ENCODE measurements at places on chromosomes 11 and 22.
A peak's percentile ranks its signal among the peaks of the same experiment; 100 is the strongest.

DNA sequence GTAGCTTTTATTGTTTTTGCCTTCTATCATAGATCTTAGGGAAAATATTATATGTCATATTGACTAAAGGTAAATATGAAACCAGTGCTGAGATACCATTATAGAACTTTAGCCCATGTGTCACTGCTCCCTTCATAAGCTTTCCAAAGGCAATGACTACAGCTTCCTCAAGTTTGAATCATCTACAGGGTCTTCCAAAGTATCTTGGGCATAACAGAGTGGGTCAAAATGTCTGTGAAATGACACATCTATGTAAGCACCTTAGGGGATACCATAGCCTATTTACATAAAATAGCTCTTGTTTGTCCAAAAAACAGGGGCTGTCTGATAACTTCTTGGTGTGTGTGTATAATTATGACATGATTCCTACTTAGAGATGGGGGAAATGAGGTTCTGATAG lies 52.5 kb downstream of the RELT start:
- no peak for DNase-seq

GRCh38 chr11:134291196-134291595 lies 15.0 kb downstream of the GLB1L3 start:
- DNase-seq = no peak

DNA sequence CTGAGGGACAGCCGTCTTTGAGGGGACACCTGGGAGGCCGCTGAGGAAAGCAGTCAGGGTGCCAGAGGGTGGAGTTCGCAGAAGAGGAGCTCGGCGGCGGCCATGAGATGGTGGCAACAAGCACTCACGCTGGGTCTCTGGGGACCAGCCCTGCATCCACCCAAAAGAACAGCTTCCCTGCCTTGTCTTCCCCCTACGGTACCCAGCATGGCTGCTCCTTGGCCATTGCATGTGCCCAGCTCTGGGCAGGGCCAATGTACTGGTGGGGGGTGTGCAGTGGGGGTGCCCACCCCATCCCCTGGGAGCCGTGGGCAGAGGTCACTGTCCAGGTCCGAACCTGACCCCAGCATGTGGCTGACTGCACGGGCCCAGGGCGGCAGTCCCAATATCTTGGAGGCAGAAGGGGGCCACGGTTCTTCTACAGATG lies 42.3 kb downstream of the OSBPL5 start:
- DNase-seq = no peak

- no peak for DNase-seq
Observed at GRCh38 chr11:8683115-8683807, 669 bp downstream of the RPL27A start.

- no peak for DNase-seq
Observed at GRCh38 chr11:57230316-57230715, 6.7 kb downstream of the APLNR start.

DNA sequence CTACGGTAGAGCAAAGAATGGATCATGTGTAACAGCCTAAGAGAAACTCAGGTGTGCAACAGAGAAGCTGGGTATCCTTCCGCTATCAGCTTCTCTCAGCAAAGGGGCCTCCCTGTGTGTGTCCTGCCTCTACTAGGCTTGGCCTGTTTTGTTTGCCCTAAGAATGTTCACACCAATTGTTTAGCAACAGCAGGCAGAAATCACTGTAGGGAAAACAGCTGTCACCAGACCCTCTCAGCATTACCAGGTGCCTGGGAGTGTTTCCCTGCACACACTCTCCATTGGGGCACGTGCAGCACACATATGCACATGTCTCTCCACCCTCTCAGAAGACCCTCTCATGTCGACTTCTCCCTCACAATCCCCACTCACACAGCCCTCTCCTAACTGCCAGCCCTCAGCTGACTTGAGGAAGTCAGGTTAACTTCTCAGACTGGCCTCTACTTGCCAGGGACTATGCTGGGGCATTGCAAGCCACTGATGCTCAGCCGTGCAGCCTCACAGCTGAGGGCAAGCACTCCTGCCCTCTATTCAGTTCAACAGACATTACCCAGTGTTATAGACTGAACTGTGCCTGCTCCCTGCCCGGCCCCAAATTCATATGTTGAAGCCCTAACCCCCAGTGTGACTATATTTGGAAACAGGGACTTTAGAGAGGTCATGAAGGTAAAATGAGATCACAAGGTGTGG lies 97.6 kb downstream of the TRIM29 start:
- no peak for DNase-seq

DNA sequence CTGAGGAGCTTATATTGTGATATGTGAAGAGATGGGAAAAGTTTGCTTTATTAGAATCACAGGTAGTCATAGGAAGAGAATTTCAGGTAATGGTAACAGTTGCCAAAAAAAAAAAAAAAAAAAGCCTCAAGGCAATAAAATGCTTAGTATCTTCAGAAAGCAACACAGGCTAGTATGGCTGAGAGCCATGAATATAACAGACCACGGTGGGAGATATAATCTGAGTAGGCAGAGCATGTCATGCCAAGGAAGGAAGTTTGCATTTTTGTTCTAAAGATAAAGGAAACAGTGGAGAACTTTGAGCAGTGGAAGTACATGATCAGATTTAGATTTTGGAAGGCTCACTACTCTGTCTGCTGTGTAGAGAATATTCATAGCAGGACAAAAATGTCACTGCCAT lies 211.4 kb downstream of the ETS1 start:
- DNase-seq = no peak

- DNase-seq = no peak
Observed at GRCh38 chr22:40560551-40560950, 76.0 kb downstream of the MRTFA start.

DNA sequence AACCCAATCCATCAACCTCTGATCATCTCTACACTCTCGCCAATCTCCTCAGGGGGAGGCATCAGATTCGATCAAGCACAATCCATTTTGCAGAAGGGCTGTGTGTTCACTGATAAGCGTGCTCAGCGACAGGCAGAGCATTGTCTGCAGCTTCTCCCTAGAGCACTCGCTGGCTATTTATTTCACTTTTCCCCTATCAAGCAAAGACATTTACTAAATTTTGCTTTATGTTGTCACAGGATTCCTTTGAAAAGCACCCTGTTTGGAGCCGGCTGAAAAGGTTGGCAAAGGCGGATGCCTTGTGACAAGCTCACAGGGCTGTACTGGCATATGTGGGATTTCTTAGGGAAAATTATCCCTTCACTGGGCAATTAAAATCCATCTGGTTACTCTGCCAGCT lies 1381.5 kb upstream of the TENM4 start:
- DNase-seq = no peak

- peak; percentile 72 for DNase-seq
Observed at GRCh38 chr22:46079093-46079860, 71.0 kb upstream of the PPARA start.

DNA sequence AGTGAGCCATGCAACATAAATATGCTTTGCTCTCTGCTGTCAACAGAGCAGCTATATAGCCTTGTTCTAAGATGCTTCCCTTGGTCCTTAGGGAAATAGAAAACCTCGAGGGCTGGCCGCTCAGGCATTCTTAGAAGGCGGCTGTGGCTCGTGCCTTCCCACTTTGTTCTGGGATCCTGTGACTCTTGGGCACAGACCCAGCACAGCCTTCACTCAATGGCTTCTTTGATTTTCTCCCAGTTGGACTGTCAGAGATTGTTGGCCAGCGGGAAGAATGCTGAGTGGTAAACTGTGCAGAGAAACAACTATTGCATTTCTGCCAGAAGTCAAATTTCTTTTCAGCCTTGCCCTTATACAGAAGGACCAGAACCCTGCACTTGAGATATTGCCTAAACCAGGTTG lies 9.5 kb upstream of the MICAL2 start:
- no peak for DNase-seq

GRCh38 chr22:42229455-42230149 lies 40.9 kb downstream of the TCF20 start:
- DNase-seq = no peak

DNA sequence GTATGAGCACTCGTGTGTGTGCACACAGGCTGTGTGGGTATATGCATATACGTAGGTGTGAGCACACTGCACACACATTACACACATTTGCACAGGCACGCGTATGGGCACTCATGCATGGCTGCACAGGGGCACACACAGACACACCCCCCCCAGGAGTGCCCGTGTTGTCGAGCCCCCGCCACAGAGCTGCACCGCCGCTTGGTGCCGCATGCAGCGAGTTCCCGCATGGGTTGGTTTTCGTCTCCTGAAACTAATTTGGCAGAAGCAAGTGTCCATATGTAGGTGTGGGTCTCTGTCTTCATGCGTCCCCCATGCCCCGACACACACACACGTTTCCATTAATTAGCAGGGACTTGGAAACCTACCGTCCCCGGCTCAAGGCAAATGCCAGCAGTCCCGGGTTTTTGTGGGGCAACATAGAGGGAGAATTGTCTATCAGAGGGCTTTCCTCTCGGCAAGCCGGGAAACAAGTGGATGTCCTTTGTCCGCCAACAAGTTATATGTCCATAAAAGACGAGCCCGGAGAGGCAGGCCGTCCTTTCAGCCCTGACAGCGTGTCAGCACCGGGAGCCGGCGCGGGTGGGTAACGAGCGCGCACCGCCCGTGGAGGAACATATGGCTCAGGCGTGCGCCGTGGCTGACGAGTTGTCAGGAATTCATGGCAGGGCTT lies 1291.7 kb downstream of the BRD1 start:
- no peak for DNase-seq

- DNase-seq = no peak
Observed at GRCh38 chr11:88555829-88556202, 218.3 kb upstream of the CTSC start.

DNA sequence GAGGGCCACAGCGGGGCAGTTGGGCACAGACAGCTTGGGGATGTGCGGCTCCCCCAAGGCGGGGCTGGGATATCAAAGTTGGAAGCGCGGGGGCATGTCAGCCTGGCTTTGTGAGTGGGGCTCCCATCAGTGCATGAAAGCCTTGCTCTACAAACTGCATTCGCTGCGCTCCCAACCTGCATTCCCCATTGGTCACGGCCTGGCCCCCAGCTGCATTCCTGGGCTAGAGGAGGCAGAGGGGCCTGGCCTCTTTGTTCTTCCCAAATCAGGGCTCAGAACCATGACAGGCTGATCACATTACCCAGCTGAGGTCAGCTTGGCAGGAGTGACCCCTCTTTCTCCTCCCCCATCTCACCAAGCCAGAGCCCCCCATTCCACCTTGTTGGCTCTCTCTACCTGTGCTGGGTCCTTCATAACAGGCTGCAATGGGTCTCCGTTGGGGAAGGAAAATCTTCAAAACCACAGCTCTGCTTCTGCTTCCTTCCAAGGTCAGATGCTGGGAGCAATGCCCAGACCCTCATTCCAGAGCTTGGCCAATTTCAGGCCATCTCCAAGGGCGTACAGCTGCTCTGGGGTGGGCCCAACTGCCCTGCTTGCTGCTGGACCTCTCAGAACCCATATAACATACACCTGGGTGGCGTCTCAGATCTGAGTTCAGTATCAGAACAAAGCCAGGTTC lies 38.7 kb upstream of the CDON start:
- no peak for DNase-seq

DNA sequence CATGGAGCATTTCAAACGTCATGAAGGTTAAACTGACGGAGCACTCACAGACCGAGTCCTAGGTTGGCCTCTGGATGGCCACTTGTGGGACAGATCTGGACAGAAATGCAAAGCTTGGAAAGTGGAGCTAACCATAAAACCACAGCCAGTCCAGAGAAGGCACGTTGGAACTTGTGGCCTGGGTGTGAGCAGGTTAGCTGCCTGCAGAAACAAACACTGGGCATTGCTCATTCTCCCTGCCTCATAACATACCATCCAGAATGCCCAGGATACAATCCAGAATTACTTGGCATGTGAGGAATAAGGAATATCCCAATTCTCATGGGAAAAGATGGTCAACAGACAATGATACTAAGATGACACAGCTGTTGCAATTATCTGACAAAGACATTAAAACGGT lies 1005.0 kb downstream of the TBC1D22A start:
- no peak for DNase-seq

GRCh38 chr22:37739611-37740049 lies 42.8 kb downstream of the TRIOBP start:
- no peak for DNase-seq

- DNase-seq = no peak
Observed at GRCh38 chr11:132046288-132046865, 676.0 kb downstream of the NTM start.

- DNase-seq = no peak
Observed at GRCh38 chr11:126079621-126080124, 17.0 kb upstream of the CDON start.

DNA sequence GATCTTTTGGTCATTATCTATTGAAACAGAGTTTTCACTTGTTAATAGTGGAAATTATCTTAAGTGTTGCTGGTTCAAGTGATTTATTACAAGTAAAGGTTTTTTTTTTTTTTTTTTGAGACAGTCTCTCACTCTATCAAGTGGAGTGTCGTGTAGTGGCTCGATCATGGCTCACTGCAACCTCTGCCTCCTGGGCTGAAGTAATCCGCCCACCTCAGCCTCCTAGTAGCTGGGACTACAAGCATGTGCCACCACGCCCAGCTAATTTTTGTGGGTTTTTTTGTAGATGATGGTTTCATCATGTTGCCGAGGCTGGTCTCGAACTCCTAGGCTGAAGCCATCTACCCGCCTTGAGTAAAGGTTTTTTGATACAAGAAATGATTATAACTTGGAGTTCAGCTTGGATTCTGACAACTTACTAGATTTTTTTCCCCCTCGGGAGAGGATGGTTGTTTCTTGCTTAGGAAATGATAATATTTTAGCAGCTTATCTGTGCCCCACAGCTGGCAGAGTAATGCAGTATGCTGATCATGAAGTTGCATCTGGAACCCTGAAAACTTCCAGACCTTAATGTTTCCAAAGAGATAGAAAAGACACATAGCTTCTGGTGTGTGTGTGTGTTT lies 68.9 kb downstream of the MTMR3 start:
- DNase-seq = no peak

DNA sequence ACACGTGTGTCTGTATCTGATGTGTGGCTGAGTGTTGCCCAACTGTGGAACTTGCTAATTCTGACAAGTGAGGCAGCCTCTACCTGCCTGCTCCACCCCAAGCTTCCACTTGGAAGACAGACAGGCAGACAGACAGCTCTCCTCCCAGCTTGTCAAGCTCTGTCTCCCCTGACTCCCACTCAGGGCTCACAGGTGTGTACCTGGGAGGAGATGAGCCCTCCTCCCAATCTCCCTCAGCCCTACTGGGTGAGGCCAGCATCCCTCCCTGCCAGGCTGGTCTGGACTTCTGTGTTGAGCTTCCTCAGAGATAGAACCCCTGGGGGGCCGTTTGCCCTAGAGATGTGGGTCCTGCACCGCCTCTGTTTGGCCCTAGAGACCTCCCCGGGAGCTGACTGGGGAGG lies 1.0 kb upstream of the CHRM1 start:
- DNase-seq = no peak

DNA sequence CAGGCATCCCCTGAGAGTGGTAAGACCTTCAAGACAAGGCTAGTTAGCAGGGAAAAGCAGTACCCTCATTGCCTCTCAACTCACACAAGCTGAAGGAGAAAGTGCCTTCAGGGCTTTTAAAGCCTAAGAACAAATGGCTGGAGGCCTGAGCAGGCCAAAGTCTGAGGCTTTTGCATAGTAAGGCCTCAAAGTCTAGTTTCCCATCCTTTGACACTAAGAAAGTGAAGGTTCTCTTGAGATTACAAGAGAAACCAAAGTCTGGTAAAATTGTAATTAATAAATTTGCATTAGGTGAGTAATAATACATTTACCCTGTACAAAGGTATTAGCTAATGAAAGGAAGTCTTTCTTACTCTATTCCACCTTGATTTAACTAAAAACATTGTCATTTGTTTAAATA lies 47.0 kb upstream of the CCDC89 start:
- no peak for DNase-seq

Data from pancreas (tissue), 10 donors.